ENCODE measurements at places on chromosomes 5 and 9.

- no peak for DNase-seq
Observed at GRCh38 chr5:99644822-99645221, 716.0 kb upstream of the CHD1 start.

- peak; percentile 65 for DNase-seq
Observed at GRCh38 chr5:179607160-179607931, 16.1 kb downstream of the HNRNPH1 start.

DNA sequence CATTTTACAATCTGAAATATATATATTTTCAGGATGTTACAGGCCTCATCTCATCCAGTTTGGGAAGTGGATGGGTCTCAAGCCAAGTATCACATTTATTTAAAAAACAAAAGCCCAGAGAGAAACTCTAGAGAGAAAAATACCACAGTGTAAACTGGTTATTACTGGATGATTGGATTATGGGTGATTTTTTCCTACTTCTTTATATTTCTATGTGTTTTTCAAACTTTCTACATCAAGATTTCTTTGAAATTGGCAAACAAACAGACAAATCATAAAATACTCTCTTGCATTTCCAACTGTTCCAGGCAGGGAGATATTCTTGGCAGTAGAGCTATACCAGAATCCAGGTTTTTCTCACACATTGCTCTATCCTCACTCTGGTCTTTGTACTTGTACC is 116.0 kb upstream of the SMIM23 start:
- no peak for DNase-seq

GRCh38 chr5:112529525-112529924 is 110.4 kb upstream of the EPB41L4A start:
- DNase-seq = peak; percentile 27

DNA sequence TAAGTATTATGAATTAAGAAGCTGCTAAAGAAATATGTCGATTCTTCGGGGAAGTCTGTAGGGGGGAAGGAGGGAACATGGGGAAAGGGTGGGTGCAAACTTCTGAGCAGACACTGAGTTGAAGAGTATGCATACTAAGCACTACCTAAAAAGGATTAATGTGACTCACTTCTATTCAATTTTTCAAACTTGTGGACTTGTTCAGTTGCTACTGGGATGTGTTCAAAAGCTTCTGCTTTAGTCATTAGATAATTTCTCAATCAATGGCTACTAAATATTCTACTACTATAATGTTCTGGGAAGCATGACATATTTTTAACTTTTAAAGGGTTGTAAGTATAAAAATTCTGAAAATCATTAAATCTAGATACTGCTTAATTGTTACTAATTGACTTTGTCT is 109.7 kb upstream of the FER start:
- DNase-seq = no peak

GRCh38 chr9:99509900-99510535 is 287.9 kb downstream of the SEC61B start:
- DNase-seq = no peak

GRCh38 chr5:38925154-38925925 is 79.5 kb downstream of the OSMR start:
- no peak for DNase-seq

- no peak for DNase-seq
Observed at GRCh38 chr5:57094753-57095683, 78.8 kb upstream of the GPBP1 start.

GRCh38 chr9:10260501-10260900 is 352.3 kb downstream of the PTPRD start:
- no peak for DNase-seq

DNA sequence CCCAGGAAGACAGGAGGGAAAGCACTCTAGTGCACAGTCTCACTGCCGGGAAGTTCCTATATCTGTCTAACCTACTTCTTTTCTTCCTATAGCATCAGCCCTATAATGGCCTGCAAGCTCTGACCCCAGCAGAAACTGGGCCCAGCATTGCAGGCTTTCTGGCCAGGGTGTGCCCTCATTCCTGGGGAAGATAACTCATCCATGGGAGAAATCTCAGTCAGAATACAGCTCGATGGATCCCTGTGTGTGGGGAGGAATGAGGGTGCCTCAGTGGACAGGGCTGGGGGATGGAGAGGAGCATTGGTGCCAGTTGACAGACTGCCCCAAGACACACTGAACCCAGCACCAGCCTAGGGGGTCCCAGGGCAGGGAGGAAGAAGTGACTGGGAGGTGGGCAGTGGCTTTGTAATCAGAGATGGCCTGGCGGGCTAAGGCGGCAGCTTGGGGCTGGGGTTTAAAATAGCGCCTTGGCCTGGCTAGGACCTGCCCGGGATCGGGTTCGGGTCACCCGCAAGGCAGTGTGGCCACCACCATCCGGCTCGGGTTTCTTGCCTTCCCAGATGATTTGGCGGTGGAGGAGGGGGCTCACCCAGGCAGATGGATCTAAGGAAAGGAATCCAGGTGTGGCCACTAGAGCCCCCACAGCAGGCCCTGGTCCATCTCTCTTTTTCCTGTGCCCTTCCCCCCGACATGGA is 7.6 kb upstream of the CXXC5 start:
- DNase-seq = peak; percentile 71

- DNase-seq = no peak
Observed at GRCh38 chr9:28900406-28900805, 1327.1 kb upstream of the C9orf72 start.

GRCh38 chr5:156476158-156476551 is 149.2 kb downstream of the SGCD start:
- no peak for DNase-seq

DNA sequence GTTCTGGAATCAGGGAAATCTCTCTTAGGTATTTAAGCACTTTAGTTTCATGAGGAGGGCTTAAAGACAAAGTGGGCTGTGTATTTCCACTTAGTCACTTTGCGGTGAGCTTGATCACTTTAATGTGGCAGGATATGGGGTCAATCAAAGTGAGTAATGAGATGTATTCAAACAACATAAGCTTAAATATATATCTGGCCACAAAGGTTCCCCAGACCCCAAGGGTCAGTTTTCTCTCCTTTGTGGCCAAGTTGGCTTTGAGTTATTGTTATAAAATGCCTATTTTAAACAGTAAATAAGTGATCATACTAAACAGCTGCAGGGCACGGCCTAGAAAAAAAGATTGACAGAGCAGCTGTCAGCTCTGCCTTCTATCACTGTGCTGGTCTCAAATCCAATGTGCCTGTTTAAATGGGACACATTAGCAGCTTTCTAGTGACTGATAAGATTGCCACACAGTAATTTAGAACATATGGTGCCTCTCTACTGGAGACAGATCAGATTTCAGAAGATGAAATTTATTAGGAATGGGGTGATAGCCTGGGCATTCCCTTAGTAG is 363.9 kb downstream of the AGTPBP1 start:
- no peak for DNase-seq

DNA sequence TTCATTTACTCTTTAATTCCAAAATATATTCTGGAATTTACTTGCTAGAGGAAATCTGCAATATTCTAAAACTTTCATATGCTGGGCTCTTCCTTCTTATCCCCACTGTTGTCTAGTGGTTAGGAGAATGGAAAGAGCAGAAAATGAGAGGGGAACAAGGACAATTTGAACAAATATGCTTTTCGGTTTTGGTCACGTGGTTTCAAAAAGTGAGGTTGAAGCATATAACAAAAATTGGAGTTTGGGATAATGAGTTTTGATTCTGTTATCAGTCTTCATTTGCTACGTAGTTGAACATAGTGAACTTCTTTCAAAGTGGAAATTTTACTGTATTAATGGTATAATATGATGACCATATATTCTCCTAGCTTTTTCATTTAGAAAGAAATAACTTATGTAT is 71.5 kb downstream of the CAMK4 start:
- DNase-seq = no peak

GRCh38 chr9:107173422-107174180 is 109.5 kb upstream of the RAD23B start:
- no peak for DNase-seq

DNA sequence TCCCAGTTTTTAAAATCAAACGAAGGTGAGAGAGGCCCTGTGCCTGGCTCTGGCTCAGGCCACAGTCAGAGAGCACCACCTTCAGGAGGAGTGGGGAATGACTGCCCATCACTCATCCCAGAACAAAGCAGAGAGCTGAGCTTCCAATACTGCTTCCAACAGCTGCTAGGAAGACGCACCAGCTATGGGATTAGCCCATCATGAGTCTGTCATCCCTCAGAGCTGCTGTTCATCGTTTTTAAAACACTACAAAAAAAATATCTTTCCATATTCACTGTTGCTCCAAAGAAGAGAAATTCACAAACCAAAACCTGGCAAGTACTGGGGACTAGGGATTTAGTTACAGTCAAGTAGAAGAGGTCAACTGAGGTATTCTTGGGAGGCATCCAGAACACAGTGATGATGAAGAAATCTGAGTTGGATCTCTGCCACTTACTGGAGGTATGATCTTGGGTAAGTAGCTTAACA is 102.4 kb downstream of the CDK5RAP2 start:
- DNase-seq = peak; percentile 69

- DNase-seq = no peak
Observed at GRCh38 chr5:50744776-50745175, 78.3 kb downstream of the PARP8 start.

- DNase-seq = no peak
Observed at GRCh38 chr5:7010591-7010990, 297.4 kb downstream of the TENT4A start.

DNA sequence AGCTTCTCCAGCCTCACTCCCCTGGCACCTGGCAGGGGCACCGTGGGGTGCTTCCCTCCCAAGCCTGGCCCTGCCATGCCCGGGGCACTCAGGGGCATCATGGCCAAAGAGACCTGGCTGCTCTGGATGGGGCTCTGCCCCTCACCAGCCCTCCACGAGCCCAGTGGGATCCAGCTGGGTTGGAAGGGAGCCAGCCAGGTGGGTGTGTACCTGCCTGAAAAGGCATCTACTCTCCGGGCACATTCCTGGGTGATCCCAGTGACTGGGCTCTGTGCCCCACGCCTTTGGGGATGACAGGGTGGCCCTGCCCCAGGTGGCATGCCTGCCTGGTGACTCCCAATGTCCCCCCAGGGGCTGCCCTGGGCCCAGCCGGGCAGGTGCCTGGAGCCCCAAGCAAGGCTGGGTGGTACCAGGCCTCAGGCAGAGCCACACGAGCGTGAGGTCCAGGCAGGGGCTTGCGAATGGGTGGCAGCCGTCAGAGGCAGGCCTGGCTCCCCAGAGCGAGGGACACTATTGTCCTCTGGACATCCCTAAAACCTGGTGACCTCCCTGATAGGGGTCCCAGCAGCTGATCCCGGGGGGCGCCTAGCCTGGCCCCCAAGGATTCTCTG is 777 bp downstream of the GPSM1 start:
- DNase-seq = peak; percentile 81

DNA sequence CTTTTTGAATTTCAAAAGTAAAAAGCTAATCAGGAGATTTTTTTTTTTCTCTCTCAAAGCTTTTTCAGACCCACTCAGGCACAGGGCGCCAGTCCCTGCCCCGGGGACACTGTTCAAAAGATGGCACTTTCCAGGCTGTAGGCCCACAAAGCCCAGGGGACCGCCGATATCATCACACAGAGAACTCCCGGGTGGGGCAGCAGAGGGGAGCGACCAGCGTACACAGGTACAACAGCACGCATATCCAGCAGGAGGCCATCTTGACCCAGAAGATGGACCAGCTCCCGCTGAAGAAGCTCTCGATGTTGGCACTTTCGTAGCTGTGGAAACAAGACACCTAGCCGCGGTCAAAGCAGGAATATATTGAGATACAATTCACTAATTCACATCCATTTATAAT is 108.3 kb downstream of the THBS4 start:
- DNase-seq = no peak

DNA sequence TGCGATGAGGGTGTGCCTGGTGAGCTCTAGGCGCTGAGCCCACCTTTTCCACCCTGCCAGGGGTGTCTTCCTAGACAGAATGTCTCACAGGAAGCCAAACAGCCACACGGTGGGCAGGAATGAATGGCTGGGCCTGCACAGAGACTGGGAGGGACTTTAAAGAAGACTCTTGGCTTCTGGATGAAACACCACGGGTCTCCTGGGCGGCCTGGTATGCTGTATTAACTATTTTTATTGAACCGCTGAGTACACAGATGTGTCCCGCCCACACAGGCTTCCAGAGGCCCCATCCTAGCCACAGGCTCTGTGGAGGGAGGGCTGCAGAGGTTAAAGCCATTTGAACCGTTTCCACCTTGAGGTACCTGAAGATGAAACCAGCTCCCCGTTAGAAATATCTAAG is 115.2 kb upstream of the CXCL14 start:
- no peak for DNase-seq

- DNase-seq = no peak
Observed at GRCh38 chr5:172383191-172383802, 71.0 kb downstream of the SH3PXD2B start.

DNA sequence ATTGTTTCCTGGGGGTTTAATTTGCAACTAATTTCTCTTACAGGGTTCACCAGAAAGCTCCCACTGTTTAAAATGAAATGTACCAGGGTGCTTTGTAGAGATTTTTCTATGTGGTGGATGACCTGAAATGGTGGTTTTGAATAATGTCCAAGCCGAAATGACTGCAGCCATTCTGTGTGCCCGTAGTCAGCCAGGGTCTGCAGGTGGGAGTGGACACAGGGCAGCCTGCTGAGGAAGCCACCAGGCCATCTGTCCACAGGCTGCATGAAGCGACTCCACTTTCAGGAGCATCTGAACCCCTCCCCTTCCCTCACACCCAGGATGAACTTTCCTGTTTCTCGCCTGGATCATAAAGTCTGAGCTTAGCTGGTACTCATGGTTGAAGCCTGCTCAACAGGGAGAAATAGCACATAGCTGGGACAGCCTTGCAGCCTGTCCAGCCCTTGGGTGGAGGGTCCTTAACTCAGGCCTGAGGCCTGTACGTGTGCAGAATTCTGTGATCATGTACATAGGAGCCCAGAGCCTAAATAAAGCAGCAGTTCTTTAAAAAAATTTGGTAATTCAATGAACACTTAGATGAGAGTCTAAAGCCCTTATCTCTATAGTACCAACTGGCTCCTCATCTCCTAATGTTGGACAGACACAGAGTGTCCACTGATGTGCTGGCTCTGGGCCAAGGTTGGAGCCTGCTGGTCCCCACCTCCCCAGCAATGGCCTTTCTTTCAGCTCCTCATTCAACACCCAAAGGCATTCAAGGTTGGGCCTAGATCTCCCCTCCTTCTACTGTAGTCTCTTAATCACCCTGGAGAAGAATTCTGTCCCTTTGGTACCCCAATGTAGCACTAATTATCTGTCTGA is 72.8 kb downstream of the SHB start:
- DNase-seq = no peak

DNA sequence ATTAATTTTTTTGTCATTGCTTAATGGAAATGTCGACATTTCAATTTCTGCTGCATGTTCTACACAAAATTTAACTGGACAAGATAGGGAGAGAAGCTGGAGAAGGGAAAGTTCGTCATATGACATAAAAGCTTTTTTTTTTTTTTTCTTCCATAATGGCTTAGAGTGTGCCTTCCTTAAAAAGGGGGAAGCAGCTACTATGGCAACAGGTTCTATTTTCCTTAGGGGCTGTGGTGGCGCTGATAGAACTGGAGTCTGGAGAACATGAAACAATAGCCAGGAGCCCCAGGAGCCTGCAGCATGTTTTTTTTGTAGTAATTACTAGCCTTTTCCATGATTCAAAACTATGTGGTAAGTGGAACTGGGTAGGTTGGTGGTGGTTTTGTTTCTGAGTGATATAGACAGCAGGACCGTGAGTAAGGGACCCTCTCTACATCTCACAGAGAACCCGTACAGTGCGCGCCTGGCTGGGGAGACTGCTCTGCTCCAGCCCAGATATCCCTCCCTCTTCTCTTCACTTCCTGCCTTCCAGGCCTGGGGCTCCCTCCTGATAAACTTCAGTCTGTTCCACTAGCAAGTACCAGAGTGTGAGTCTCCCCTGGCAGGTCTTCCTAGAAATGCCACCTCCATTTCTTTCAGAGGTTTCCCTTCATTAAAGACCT is 301.6 kb downstream of the NR3C1 start:
- no peak for DNase-seq

Measured in H7 (cell line).